SHP77 (cell line): ENCODE measurements at places on chromosomes 11 and 22.

- DNase-seq = no peak
These were observed 17.9 kb downstream of the NNMT start for GRCh38 chr11:114314096-114314495.

GRCh38 chr11:112826788-112827187, 134.4 kb upstream of the NCAM1 start:
- DNase-seq = no peak

DNA sequence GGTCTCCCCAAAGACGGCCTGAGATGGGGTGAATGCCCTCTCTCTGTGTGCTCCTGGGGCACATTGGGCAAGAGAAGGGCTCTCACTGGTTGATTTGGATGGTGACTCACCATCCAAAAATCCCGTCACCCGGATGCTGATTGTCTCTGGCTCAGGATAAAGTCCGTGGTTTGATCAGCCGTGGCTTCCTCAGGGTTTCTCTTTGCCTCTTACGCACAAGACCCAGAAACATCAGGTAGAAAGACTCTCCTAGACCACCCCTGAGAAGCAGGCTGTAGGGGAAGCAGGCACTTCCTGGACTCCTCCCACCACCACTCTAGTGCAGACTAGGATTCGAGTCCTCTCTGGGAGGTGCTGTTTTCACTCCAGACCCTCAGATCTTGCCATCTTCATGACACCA, 176.1 kb upstream of the NCAM1 start:
- no peak for DNase-seq

DNA sequence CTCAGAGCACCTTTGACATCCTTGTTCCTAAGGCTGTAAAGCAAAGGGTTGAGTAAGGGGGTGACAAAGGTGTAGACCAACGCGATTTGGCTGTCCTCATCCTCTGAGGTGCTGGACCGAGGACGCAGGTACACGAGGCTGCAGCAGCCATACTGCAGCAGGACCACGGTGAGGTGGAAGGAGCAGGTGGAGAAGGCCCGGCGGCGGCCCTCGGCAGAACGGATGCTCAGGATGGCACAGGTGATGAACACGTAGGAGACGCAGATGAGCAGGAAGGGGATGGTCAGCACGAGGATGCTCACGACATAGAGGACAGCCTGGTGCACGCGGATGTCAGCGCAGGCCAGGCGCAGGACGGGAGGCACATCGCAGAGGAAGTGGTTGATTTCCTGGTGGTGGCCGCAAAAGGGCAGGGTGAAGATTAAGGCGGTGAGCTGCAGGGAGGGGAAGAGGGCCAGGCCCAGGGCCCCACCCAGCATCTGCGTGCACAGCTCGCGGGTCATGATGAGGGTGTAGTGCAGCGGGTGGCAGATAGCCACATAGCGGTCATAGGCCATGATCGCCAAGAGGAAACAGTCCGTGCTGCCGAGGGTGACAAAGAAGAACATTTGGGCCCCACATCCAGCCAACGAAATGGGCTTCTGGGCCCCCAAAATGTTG, 632 bp downstream of the OR10Q1 start:
- DNase-seq = no peak

DNA sequence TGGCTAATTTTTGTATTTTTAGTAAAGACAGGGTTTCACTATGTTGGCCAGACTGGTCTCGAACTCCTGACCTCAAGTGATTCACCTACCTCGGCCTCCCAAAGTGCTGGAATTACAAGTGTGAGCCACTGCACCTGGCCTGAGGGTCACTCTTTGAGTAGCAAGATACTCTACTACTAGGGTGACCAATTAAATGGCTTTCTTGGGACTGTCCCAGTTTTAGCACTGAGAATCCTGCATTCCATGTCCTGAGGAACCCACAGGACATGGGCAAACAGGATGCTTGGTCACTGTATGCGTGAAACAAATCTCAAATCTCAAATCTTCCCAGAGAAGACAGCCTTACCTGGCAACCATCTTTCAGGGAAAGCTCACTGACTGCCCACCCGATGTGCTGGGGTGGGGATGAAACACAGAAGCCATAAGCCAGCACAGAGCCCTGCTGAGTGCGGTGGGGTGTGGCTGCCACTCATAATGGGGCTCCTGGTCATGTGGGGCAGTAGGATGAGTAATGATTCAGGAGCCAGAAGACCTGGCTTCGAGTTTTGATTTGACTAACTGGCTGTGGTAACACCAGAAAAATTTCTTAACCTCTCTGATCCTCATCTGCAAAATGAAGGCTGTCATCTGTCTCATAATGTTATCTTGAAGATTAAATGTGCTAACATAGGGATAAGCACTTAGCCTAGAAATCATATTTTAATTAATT, 11.5 kb downstream of the CLMP start:
- no peak for DNase-seq

- DNase-seq = no peak
These were observed 114.1 kb downstream of the KCNC1 start for GRCh38 chr11:17848715-17849114.

DNA sequence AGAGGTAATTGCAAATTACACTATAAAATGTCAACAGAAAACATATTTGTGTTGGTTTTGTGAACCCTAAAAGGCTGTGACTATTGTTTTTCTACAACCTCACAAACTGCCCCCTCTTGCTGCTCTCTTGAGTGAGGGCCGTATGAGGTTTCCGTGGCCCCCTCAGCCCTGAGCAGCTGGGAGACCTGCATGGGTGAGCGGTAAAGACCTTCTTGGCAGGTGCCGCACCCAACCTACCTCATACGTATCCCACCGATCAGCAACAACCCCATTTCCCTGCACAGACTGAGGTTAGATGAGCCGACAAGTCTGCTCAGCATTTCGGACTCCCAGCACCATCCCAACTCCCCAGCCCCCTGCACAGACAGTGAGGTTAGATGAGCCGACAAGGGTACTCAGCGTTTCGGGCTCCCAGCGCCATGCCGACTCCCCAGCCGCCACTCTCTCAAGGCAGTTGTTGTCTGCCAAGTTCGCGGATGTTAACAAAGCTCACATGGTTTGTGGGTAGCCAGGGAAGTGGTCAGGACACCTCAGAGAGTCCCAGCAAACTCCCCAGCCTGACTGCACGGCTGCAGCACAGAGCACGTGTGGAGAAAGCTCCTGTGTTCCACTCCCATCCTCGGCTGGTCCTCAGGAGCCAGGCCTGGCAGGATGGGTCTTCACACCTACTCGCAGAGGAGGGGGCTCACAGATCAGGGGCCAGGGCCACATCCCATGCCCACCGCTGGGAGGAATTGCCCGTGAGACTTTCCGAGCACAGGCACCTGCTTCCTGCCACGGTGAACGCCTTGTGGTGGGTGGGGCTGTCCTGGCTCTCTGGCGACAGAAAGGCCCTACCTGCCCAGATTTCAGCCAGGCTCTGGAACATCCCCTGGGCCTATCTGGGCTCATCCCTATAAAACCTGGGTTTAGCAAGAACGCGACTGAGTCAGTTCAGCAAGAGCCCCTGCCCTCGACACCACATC, 502.9 kb downstream of the BRD1 start:
- no peak for DNase-seq

DNA sequence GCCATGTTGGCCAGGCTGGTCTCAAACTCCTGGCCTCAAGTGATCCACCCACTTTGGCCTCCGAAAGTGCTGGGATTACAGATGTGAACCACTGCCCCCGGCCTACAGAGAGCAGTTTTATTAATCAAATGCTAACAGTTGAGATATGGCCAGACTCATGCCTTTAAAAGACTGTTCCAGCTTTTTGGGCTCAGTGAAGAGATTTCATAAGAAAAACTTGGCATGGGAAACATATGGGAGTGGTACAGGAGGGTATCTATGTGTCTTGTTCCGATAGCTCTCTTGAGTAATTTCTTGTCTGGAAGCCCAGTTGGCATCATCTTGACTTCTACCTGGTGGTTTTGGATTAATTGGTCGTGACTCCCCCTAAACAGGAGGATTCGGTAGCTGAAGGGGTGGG, 8.2 kb upstream of the SLC37A4 start:
- DNase-seq = no peak

GRCh38 chr11:113562981-113563461, 87.8 kb upstream of the DRD2 start:
- no peak for DNase-seq

- no peak for DNase-seq
These were observed 11.3 kb downstream of the SHANK2 start for GRCh38 chr11:71240865-71241691.

GRCh38 chr11:72084965-72085364, 4.3 kb downstream of the LRRC51 start:
- DNase-seq = no peak

GRCh38 chr22:48721395-48721669, 1106.3 kb downstream of the BRD1 start:
- DNase-seq = no peak

GRCh38 chr22:43897751-43898261, 6.0 kb upstream of the PNPLA5 start:
- DNase-seq = no peak

DNA sequence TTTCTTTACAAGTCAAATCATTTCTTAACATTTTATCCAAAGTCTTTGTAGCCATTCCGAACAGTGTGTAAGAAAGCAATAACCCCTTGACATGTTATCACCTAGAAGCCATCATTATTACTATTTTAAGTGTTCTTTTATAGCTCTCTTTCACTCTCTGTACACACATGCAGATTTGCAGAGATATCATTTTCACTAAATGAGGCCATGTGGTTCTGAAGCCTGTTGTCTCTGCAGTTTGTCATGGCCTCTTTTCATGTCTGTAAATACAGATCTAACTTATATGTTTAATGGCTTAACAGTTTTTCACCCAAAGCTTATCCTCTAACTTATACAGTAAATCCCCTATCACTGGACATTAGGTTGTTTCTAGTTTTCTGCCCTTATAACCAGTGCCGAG, 166.8 kb downstream of the MYO18B start:
- DNase-seq = no peak

- DNase-seq = no peak
These were observed 104.2 kb downstream of the SCN3B start for GRCh38 chr11:123549926-123550917.

GRCh38 chr11:7270233-7270865, 18.6 kb downstream of the SYT9 start:
- DNase-seq = no peak

- no peak for DNase-seq
These were observed 121.5 kb upstream of the LUZP2 start for GRCh38 chr11:24375351-24375750.

GRCh38 chr11:126498281-126498680, 142.8 kb downstream of the ST3GAL4 start:
- no peak for DNase-seq
